ENCODE measurements at places on chromosomes 4 and X. TPM values are rescaled to one million over a fixed set of nuclear protein-coding genes. Genes with fewer than 3 reads are reported as not detected.

Gene DGAT2L6
- not detected for total RNA-seq

Gene CENPE
- 73.3 TPM for total RNA-seq

Gene CTAG2
- total RNA-seq: 30.3 TPM

Gene FREM3
- total RNA-seq: not detected

Gene IQCM
- total RNA-seq: not detected

Gene GPR34
- 0.67 TPM for total RNA-seq

Gene MAGEA8
- not detected for total RNA-seq

Gene PLAC8
- total RNA-seq: 44.2 TPM

Gene MAPK10
- total RNA-seq: not detected

Gene PDLIM3
- not detected for total RNA-seq

Gene TMEM35A
- not detected for total RNA-seq

Gene DUX4
- not detected for total RNA-seq

Gene TCEAL9
- total RNA-seq: 1.5 TPM

Gene BEX1
- not detected for total RNA-seq

Gene CSAG3
- 1.8 TPM for total RNA-seq

Gene CXorf49
- total RNA-seq: not detected

Gene MAGED4
- not detected for total RNA-seq

Gene P2RY8
- total RNA-seq: 109 TPM

Gene IBSP
- not detected for total RNA-seq

Gene SHROOM2
- not detected for total RNA-seq

Gene SSX3
- total RNA-seq: not detected

Gene CCDC110
- not detected for total RNA-seq

Gene CLDN2
- total RNA-seq: not detected

Gene SPATA18
- 0.35 TPM for total RNA-seq

Gene GAB3
- total RNA-seq: 20.0 TPM

Gene RHOXF1
- total RNA-seq: not detected

Gene HDX
- total RNA-seq: 1.5 TPM

Gene CYTL1
- total RNA-seq: not detected

Gene MAGED4B
- total RNA-seq: 0.98 TPM

Gene GPRASP1
- 1.7 TPM for total RNA-seq

Gene SASH3
- 248 TPM for total RNA-seq

Gene TMEM154
- total RNA-seq: 25.4 TPM

Gene TBX22
- total RNA-seq: not detected

Gene ZNF711
- 0.26 TPM for total RNA-seq

Gene SPACA5
- total RNA-seq: not detected

Gene ZIC3
- total RNA-seq: not detected

Gene GABRE
- not detected for total RNA-seq

Gene FAM133A
- total RNA-seq: not detected

Gene CFAP99
- not detected for total RNA-seq

Gene TCEAL6
- total RNA-seq: not detected

Gene CXCL1
- not detected for total RNA-seq

Gene SRPX2
- not detected for total RNA-seq

Gene CFAP47
- total RNA-seq: not detected

Gene ATP8A1
- total RNA-seq: 43.8 TPM

Measured in activated CD8-positive, alpha-beta memory T cell treated with anti-CD3 and anti-CD28 coated beads, Interleukin-2, amount 10 ng/mL, durations not matched to agents 7 days and 5 days (primary cell).